Activated T-cell treated with anti-CD3 and anti-CD28 coated beads, Interleukin-2, amount 50 U/mL, for 4 hours (primary cell): ENCODE measurements at places on chromosomes 16 and 17.

- no peak for DNase-seq
Observed at GRCh38 chr16:87186446-87186845, 130.7 kb downstream of the C16orf95 start.

- DNase-seq, result no peak
Observed at GRCh38 chr16:86982912-86983311, 334.3 kb downstream of the C16orf95 start.

GRCh38 chr17:82160075-82160474 lies 52.6 kb downstream of the CCDC57 start:
- no peak for DNase-seq

DNA sequence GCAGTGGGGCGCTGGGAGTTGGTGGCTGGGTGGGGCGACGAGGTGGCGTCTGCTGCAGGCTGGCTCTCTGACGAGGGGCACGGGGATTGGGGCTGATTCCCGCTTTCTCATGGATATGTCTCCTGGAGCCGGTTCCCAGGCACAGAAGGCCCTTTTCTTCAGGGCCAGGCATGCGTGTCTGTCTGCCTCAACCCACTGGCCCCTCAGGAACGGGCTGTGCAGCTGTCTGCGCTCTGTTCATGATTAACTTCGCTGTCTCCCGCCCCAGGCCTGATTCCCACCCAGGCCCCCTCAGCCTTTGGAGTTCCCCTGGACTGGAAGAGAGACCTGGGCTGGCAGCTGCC lies 53.1 kb downstream of the RAP1GAP2 start:
- no peak for DNase-seq

GRCh38 chr17:17132746-17133145 lies 73.4 kb downstream of the PLD6 start:
- DNase-seq, result no peak

GRCh38 chr17:55649957-55650597 lies 72.6 kb downstream of the TMEM100 start:
- DNase-seq, result no peak

DNA sequence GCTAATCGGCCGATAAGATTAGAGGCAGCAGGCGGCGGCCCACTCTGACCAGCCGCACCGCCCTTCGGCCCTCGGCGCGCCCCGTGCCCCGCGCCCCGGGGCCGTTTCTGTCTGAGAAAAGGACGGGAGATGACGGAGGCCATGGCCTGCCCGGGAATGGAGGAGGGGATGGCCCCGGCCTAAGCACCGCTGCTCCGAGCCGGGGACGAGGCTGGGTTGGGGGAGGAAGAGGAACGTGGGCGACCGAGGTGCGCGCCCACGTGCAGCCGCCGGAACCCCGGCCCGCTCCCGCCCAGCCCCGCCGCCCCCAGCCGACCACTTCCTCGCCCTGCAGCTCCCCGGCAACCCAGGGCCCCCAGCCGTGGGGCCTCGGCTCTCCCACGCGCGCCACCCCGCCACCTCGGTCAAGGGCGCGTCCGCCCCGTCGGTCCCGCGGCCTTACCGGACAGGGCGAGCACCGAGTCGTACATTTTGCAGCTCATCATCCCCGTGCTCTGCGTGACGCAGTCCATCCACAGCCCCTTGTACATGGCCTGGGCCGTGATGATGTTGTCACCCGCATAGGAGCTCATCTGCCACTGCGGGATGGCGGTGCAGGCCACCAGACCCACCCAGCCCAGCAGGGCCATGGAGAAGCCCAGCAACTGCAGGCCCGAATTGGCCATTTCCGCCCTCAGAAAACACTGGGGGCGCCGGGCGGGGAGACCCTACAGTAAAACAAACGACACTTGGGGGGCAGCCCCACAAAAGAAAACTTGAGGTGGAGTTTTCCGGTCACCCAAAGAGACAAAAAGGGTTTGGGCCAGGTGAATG lies 693 bp downstream of the CLDN7 start:
- peak; percentile 36 for DNase-seq

GRCh38 chr16:78609402-78610274 lies 510.2 kb downstream of the WWOX start:
- DNase-seq, result no peak

DNA sequence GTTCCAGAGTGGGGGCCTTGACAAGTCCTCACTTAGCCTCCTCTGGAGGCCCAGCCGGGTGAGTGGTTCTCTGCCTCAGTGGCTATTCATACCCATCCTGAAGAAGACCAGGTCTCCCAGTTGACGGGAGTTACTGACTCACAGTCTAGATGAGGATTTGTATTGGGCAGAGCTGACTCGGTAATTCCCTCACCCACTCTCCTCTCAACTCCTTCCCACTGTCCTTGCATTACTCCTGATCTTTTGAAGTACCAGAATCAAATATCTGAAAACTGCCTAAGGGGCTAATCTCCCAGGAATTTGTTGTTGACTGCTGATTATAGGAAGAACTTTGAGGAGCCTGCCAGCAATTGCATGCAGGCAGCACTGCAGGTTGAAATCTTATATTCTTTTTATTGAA lies 14.2 kb downstream of the SAP30BP start:
- DNase-seq, result no peak

GRCh38 chr16:65005696-65006095 lies 116.2 kb downstream of the CDH11 start:
- no peak for DNase-seq

DNA sequence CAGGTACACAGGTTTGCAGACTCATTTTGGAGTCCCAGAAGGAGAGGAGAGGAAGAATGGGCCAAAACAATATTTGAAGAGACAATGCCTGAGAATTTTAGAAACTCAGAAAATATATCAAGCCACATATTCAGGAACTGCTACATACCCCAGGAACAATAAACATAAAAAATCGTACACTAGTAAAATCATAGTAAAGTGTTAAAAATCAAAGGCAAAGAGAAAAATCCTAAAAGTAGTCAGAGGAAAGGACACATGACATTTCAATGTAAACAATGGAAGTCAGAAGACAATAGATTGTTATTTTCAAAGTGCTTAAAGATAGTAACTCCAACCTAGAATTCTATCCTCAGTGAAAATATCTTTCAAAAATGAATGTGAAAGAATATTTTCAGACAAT lies 28.5 kb upstream of the NACA2 start:
- DNase-seq, result no peak

DNA sequence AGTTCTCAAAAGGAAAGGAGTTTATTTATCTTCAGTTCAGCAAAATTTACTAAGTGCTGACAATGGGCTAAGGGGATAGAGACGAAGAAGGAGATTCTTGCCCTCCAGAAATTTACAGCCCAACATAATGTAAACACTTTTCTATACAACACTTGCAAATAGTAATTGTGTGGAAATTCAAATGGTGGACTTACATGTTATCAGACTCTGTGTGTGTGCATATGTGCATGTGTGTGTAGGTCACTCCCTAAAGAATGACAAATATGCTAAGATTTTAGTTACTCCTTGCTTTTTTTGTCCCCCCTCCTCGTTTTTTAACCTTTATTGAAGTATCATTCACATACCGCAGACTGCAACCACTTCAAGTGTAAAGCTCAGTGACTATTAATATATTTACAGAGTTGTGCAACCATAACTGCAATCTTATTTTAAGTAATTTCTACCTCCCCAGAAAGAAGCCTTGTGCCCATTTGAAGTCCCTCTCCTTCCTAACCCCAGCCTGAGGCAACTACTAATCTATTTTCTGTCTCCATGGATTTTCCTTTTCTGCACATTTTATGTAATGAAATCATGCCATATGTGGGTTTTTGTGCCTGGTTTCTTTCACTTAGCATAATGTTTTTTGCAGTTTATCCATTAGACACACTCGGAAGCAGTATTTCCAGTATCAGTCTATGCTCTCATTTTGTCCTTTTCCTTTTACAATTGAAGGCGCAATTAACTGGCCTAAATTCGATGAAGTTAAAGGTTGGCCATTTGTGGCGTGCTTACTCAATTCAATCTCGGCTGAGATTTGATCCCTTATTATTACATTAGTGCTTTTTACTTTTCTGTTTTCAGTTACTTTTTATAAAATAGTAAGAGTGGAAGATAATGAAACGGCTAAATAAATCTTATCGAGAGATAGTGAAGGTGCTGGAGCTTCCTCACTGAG lies 318.4 kb downstream of the HAPSTR1 start:
- no peak for DNase-seq

- no peak for DNase-seq
Observed at GRCh38 chr16:49833085-49833484, 22.8 kb downstream of the ZNF423 start.

DNA sequence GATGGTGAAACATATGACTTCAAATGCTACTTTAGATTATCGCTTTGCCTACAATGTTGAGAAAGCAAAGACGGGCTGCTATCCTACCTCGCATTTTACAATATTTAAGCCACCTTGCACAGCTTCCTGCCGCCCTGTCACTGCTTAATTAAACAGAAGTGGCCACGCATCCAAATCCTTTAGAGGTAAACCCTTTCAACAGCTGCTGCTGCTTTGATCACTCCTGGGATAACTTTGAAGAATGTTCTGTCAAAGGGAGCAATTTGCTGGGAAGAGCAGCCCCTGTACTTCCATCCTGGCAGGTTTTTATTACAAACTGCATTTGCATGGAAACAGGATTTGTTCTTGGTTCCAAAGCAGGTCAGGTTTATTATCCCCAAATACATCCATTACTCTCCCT lies 24.2 kb upstream of the SSTR2 start:
- DNase-seq, result no peak
